GM12878 (cell line): ENCODE measurements at places on chromosomes 6 and 20.

DNA sequence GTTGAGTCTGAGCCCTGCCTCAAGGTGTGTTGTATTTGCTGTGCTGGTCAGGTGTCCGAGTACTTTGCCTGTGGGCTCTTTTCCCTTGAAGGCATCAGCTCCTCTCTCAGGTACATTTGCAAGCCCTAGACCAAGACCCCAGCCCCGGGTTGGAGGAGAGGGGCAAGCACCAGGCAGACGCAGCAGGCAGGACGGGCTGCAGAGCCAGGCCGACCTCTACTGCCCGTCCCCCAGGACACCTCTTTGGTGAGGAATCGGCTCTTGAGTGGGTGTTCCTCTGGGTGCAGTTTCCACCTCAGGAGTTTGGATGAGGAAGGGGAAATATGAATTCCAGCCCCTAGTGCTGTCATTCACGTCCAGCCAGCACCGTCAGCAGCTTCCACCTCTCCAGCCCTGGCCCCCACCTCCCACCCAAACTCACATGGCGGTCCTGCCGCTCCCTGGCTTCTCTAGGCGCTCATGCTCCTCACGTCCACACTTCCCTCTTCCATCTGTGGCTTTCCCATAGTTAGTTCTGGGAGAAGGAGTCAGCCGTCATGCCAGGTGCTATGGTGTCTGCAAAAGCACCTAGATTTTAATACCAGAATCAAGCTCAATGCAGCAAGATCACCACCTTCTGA is 183.9 kb downstream of the DLL1 start:
- DNase-seq, result no peak

DNA sequence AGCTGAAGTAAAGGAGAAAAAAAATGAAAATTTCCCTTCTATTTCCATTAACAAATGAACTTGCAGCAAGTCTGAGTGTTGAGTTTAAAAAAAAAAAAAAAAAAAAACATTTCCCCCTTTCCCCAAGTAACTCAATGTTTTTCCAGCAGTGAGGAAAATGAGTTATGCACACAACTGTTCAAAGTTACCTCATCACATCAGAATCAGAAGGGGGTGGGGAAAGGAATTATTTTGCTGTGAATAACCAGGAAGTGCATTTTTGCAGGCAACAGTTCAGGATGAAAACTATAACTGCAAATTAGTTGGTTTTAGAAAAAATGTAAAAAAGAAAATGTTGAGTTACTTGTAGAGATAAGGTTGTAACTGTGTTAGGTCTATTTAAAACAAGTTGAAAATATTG is 568.9 kb upstream of the CITED2 start:
- no peak for DNase-seq

GRCh38 chr6:31144296-31144969 is 5.6 kb upstream of the PSORS1C2 start:
- no peak for DNase-seq

DNA sequence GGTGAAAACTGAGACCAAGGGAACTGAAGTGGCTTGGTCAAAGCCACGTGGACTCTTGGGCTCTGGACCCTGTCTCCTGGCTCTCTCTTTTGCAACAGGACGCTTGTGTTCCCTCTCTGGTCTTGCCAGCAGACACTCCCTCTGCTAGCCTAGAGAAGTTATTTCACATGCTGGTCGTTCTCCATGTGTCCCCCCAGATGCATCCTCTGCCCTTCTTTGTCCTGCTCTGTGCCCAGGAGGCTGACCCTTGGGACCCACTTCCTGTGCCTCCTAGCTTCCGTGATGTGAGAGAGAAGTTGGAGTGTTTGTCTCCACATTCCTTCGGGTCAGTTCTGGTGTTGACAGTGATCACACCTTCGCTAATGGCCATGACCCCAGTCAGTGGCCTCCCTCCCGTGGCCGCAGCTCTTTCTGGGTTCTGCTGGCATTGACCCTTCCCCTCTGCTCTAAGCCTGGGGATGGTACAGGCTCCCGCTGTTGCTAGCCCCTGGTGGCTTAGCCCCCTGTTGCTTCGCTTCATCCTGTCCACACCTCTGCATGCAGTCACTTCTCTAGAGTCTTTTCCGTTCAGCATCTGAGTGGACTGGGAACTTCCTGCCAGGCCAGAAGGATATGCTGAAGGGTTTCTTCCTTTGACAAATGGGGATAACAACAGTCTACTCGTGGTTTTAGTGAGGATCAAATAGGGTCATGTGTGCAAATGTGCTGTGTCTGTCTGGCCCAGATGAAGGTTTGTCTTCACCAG is 70.1 kb upstream of the BMP2 start:
- DNase-seq, result no peak

GRCh38 chr20:63840405-63840828 is 9.4 kb upstream of the ZBTB46 start:
- DNase-seq, result no peak

- DNase-seq, result no peak
These were observed 26.9 kb downstream of the RBM38 start for GRCh38 chr20:57417830-57418780.

GRCh38 chr6:36171573-36171972 is 25.0 kb upstream of the BRPF3 start:
- DNase-seq, result no peak

DNA sequence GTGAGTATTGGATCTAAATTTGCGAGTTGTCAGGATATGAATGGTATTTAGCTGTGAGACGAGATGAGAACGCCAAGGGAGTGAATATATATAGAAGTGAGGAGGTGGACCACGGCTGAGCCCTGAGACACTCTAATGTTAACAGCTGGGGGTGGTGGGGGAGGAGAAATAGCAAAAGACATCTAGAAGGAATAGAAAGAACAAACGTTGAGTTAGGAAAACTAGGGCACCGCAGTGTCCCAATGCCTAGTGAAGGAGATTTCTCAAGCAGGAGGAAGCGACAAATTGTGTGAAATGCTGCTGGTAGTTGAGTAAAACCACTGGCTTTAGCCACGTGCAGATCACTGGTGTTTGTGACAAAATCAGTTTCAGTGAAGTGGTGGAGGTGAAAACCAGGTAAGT is 56.9 kb downstream of the CD164 start:
- DNase-seq, result no peak

GRCh38 chr6:158707120-158707820 is 57.4 kb downstream of the SYTL3 start:
- no peak for DNase-seq

DNA sequence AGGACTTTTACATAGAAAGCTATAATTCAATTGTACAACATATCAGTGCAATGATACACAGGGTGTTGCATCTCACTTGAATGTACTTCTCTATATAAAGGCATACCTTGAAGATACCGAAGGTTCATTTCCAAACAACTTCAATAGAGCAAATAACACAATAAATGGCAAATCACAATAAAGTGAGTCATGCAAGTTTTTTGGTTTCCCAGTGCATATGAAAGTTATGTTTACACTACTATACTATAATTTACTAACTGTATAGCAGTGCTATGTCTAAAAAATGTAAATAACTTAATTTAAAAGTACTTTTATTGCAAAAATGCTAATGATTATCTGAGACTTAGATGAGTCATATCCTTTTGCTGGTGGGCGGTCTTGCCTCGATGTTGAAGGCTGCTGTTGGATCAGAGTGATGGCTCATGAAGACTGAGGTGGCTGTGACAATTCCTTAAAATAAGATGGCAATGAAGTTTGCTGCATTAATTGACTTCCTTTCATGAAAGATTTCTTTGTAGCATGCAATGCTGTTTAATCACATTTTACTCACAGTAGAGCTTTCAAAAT is 188.8 kb downstream of the TASP1 start:
- DNase-seq, result no peak

- no peak for DNase-seq
These were observed 149.7 kb downstream of the PRL start for GRCh38 chr6:22146931-22147701.

GRCh38 chr6:130776287-130776925 is 50.8 kb upstream of the SMLR1 start:
- peak; percentile 51 for DNase-seq
